Thymus (tissue), 14 donors: ENCODE measurements at places on chromosomes 12 and 14. TPM values are rescaled to one million over a fixed set of nuclear protein-coding genes. Genes with fewer than 3 reads are reported as not detected.

MMP17 gene
- total RNA-seq: 0.28 TPM

GRCh38 chr12:18101043-18101442 lies 11.1 kb upstream of the RERGL start:
- no peaks in the 10 kb centered on the region for H3K27me3 ChIP-seq
- no peak overlapping the region for H3K27ac ChIP-seq
- no peak overlapping the region for H3K4me3 ChIP-seq
- H3K4me1 ChIP-seq: no peaks in the 10 kb centered on the region

- no peaks in the 10 kb centered on the region for H3K27me3 ChIP-seq
- no peaks in the 10 kb centered on the region for H3K4me1 ChIP-seq
- no peaks in the 10 kb centered on the region for H3K36me3 ChIP-seq
- no peak for DNase-seq
Measured at GRCh38 chr12:104816845-104817503, 141.1 kb downstream of the SLC41A2 start.

PYGL gene
- total RNA-seq: 6.8 TPM

UNC79 gene
- total RNA-seq: 0.05 TPM

SMIM10L1 gene
- 9.6 TPM for total RNA-seq

PIANP gene
- 0.09 TPM for total RNA-seq

GRCh38 chr12:104477510-104478390 lies 21.0 kb downstream of the CHST11 start:
- H3K27ac ChIP-seq: peak overlapping the region; percentile 84
- H3K4me3 ChIP-seq: peak overlapping the region; percentile 3
- no peaks in the 10 kb centered on the region for H3K27me3 ChIP-seq
- peaks cover 8% of the 10 kb centered on the region for H3K36me3 ChIP-seq

- no peaks in the 10 kb centered on the region for H3K4me1 ChIP-seq
- no peak for DNase-seq
Measured at GRCh38 chr12:33205981-33206380, 233.6 kb downstream of the SYT10 start.

DNA sequence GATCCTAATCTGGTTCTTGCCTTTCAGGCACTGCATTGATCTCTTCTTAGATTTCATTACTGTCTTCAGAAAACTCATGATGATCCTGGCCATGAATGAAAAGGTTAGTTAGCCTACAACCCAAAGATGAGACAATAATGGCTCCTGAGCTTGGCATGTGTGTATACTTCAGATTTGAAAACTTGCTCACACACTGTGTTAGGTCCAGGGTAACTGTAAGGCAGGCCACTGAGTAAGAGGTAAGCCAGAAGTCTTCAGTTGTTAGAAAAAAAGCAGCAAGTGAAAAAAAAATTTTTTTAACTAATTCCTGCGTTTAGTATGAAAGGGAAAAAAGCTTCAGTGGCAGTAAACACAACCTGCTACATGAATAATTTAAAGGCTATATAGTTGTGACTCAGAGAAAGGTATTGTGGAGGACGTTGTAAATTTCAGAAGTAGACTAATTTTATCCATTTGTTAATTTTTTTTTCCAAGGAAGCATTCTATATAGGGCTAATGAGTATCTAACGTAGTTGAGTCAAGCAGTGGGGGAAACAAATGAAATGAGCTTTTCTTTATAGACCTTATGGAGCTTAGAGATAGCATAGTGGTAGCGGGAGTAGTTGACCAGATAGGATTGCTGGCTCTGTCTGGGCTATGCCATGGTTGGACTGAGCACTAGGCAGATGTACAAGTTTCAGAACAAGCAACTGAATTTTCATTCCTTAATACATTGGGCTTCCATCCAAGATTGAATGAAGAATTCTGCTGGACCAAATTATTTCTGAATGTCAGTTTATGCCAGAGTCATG lies 20.5 kb downstream of the TMBIM6 start:
- no peak overlapping the region for H3K27ac ChIP-seq
- DNase-seq: no peak
- H3K4me3 ChIP-seq: no peak overlapping the region
- peaks cover 25% of the 10 kb centered on the region for H3K4me1 ChIP-seq
- H3K36me3 ChIP-seq: peaks cover 68% of the 10 kb centered on the region

GRCh38 chr12:50690925-50691324 lies 73.0 kb upstream of the ATF1 start:
- H3K4me3 ChIP-seq: no peak overlapping the region
- H3K27me3 ChIP-seq: no peaks in the 10 kb centered on the region
- DNase-seq: no peak

DNA sequence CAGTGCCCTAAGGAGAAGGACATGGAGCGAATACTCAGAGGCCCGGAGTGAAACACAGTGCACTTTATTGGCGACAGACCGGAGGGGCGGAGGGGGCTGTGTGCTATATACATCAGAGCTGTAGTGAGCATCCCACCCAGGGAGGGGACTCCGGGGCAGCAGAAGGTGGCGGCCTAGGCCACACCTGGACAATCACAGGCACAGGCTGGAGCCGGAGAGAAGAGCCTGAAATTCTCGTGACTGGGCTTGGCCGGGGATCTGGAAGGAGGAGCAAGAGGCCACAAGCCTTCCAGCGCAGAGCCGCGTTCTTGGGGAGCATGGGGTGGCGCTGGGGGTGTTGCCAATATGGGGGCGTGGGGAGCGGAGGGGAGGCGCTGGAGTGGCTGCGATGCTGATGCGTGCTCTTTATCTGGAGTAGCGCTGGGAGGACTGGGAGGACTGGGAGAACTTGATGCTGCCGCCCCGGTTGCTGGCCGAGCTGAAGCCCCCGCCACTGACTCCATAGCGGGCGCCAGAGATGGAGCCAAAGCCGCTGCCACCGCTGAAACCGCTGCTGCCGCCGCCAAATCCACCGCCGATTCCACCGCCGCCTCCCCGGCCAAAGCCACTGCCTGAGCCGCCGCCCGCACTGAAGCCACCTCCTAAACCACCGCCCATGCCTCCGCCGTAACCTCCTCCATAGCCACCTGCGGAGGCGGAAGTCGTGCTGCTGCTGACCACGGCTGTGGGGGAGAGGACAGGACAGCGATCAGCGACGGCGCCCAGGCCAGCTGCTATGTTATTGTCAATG lies 6.1 kb downstream of the KRT3 start:
- H3K4me3 ChIP-seq: no peak overlapping the region
- peaks cover 38% of the 10 kb centered on the region for H3K27me3 ChIP-seq
- H3K36me3 ChIP-seq: no peaks in the 10 kb centered on the region
- no peak for DNase-seq

CIDEB gene
- 8.1 TPM for total RNA-seq

EID3 gene
- 4.2 TPM for total RNA-seq

DNA sequence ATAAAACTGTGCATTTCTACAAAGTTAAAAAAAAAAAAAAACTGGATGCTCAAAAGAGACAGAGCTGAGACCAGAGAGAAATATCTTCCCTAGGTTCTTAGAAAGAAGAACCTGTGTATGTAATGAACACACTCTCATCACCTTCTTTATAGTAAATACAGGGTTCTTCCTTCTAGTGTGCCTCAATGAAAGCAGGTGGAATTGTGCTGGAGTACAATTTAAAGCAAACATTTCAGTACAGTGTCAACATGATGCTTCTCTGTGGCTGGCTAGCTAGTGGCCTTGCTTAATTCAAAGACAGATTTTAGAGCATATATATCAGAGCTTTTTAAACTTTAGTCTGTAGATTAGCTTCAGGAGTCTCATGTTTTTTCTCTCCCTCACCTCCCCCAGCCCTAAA lies 249.8 kb upstream of the ARHGAP5 start:
- no peaks in the 10 kb centered on the region for H3K4me1 ChIP-seq
- no peak overlapping the region for H3K4me3 ChIP-seq
- no peaks in the 10 kb centered on the region for H3K36me3 ChIP-seq
- DNase-seq: no peak

DNA sequence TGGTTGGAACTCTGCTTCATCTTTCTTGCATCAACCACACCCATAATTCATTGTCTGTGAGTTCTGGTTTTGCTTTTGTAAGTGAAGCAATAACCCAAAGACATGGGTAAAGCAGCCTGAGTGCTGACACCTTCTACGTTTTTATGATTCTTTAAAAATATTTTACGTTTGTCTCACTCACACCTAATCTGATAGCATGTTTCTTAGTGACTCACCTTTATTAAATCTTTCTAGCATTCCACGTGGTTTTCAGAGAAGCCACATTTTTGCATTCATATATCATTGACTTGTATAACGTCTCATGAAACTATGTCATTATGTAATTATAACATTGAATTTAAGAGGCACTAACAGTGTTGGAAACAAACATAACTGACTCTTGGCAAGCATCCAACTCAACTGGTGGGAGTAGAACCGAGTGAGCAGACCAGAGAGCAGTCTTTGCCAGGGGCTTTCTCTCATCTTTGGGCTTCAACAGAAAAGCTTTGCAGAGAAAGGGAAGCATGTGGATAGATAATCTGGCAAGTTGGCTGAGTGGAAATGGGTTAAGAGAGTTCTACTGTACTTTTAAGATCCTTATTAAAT lies 118.8 kb downstream of the TPH2 start:
- no peak overlapping the region for H3K4me3 ChIP-seq
- no peaks in the 10 kb centered on the region for H3K36me3 ChIP-seq
- no peaks in the 10 kb centered on the region for H3K4me1 ChIP-seq
- H3K27me3 ChIP-seq: no peaks in the 10 kb centered on the region
- no peak for DNase-seq

SDR9C7 gene
- total RNA-seq: 0.33 TPM

RNF31 gene
- total RNA-seq: 44.9 TPM

DLGAP5 gene
- 67.6 TPM for total RNA-seq

RPAP3 gene
- total RNA-seq: 30.5 TPM

DNA sequence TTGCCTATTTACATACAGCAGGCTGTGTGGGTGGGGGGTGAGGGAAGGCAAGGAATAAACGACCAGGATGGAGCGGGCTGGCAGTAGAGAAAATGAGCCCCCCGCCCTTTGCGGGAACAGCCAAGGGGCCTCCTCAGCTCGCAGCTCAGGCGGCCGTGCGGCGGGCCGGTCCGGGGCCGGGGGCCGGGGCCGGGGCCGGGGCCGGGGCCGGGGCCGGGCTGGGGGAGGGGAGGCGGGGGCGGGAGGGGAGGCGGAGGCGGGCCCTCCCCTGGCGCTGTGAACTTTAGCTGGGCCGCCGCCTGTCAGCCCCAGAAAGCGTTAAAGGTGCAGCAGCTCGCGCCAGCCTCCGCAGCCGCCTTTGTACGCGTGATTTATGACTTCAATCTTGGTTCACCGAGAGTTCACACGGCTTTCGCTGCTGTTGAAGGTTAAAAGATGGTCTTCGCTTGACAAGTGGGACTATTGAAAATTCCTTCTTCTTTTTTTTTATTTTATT lies 28.8 kb downstream of the HOXC4 start:
- peak overlapping the region; percentile 57 for H3K4me3 ChIP-seq
- H3K4me1 ChIP-seq: peaks cover 6% of the 10 kb centered on the region
- peak overlapping the region; percentile 60 for H3K27ac ChIP-seq
- no peaks in the 10 kb centered on the region for H3K36me3 ChIP-seq
- DNase-seq: peak; percentile 16

DNA sequence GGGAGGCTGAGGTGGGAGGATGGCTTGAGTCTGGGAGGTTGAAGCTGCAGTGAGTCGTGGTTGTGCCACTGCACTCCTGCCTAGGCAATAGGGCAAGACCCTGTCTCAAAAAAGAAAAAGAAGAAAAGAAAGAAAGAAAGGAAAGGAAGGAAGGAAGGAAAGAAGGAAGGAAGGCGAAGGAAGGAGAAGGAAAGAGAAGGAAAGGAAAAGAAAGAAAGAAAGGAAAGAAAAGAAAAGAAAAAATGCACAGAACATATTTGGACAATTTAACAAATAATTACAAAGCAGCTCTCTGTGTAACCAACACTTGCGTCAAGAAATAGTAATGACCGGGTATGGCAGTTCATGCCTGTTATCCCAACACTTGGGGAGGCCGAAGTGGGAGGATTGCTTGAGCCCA lies 35.8 kb upstream of the PTGR2 start:
- H3K36me3 ChIP-seq: no peaks in the 10 kb centered on the region
- H3K27ac ChIP-seq: no peak overlapping the region

GRCh38 chr14:36091096-36091495 lies 85.4 kb downstream of the PTCSC3 start:
- no peaks in the 10 kb centered on the region for H3K36me3 ChIP-seq
- DNase-seq: no peak
- no peaks in the 10 kb centered on the region for H3K27me3 ChIP-seq
- no peaks in the 10 kb centered on the region for H3K4me1 ChIP-seq
- H3K27ac ChIP-seq: no peak overlapping the region
- no peak overlapping the region for H3K4me3 ChIP-seq

GRCh38 chr12:94909663-94910062 lies 93.8 kb downstream of the NDUFA12 start:
- no peaks in the 10 kb centered on the region for H3K27me3 ChIP-seq
- no peak overlapping the region for H3K4me3 ChIP-seq
- H3K27ac ChIP-seq: no peak overlapping the region
- H3K36me3 ChIP-seq: no peaks in the 10 kb centered on the region
- DNase-seq: no peak

DNA sequence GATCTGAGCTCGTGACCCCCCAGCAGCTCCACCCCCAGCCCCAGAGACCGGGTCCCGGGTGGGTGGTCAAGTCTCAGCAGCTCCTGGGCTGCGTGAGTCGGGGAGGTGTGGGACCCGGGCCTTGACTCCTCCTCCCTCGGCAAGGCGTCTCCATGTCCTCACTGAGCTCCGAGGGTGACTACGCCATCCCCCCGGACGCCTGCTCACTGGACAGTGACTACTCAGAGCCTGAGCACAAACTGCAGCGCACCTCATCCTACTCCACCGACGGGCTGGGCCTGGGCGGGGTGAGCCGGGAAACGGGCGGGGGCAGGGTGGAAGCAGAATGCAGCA lies 28.1 kb downstream of the PIGH start:
- no peak overlapping the region for H3K4me3 ChIP-seq
- no peak overlapping the region for H3K27ac ChIP-seq
- H3K27me3 ChIP-seq: no peaks in the 10 kb centered on the region
- H3K36me3 ChIP-seq: no peaks in the 10 kb centered on the region
- H3K4me1 ChIP-seq: no peaks in the 10 kb centered on the region
- DNase-seq: no peak

DNA sequence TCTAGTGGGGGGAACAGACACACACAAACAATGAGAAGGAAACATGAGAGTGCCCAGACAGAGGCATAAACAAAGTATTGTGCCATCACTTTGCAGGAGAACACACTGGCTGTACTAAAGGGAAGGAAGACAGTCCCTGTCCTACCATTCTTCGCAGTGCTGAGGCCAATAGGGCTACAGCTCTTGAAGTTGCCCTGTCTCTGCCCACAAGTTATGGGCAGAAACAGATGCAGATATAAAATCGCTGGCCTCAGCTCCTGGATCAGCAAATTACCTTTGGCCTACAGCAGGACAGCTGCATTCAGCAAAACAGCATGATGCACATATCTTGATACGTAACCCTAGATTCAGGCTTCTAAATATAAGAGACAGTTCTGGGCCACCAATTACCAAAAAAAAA lies 23.0 kb upstream of the PRKAB1 start:
- no peak overlapping the region for H3K4me3 ChIP-seq
- H3K27me3 ChIP-seq: no peaks in the 10 kb centered on the region
- H3K27ac ChIP-seq: no peak overlapping the region

DNA sequence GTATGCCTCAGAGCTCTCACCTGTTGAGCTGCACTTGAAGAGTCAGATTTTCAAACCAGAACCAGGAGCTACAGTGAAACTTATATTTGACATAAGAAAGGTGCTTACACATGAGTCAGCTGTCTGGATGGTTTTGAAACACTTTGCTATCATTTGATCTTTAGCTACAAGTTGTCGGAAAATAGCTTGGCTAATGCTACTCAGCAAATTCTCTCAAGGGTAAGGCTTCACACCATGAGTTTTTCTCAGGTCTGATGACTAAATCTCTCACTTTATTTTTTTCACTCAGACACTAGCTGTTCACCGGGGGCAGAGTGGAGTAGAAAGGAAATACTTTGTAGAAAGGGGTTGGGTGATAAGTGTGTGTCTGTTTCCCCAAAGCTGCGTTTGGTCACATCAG lies 171.8 kb downstream of the FLRT2 start:
- no peaks in the 10 kb centered on the region for H3K36me3 ChIP-seq
